ENCODE measurements at places on chromosomes 1 and 21.

- DNase-seq = peak; percentile 68
Measured at GRCh38 chr21:42039911-42040351, 29.8 kb upstream of the ZBTB21 start.

GRCh38 chr1:32247983-32248889 is 1.2 kb downstream of the FAM167B start:
- peak; percentile 62 for DNase-seq

DNA sequence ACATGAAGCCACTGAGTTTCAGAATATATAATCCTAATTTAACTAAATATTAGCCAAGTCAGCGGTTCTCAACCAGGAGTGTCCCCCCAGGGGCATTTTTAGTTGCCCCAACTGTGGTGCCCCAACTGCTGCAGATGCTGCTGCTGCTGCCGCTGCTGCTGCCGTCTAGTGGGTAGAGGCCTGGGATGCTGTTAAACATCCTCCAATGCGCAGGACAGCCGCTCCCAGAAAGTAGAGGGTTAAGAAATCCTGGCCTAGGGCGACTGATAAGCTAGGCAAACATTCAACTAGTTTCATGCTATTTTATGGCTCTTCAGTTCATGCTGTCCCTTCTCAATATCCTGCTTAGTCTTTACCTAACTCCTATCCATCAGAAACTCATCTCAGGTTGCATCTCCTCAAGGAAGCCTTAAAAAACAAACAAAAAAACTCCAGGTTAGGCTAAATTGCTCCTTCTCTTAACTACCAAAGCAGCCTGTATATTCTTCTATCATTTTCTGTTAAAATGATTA is 9.9 kb upstream of the DCAF6 start:
- DNase-seq = no peak

DNA sequence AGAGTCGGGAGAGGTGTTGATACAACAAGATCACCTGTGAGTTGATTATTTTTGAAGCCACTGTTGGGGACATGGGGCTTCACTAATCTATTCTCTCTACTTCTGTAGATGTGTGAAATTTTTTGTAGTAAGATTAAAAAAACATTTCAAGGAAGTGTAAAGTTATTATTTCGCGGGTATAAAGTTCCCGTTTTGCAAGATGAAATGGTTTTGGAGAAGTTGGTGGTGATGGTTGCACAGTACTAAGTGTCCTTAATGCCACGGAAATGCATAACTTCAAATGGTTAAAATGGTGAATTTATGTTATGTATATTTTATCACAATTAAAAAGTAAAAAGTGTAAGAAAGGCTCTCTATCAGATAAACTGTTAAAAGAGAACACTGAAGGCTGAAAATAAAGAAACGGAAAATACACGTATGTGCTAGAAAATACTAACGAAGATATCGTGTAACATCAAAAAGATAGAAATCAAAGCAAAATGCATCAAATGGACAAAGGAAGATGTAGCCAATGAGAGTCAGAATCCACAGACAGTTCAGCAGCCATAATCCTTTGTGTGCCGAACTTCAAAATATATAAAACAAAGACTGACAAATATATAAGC is 2.9 kb upstream of the ITGB2 start:
- DNase-seq = no peak

DNA sequence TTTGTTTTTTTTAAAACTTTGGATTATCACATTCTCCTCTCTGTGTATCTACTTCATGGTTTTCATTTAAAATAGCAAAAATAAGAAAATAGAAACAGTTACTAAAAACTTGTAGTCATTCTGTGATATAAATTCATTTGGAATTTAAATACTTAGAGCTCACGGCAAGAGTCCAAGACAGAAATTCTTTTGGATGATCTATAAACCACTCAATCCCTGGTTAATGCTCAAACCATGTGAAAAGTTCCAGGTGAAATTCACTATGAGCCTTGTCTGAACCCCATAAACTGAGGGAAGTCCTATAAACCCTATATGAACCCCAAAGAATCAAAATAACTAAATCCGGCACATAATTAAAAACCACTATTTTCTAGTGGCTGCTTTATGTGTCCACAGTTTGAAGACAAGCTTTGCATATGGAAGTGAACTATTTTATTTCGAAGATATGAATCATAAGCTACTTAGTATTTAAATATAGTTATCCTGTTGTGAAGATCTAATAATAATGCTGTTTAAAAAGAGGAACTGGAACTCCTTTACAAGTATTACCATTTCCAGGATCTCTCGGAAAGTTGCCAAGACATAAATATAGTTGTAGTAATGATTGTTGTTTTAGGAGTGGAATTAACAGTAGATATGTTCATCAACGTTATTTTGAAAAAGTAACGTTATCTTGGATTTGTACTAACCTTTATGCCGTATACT is 163.5 kb downstream of the NFIA start:
- DNase-seq = no peak

DNA sequence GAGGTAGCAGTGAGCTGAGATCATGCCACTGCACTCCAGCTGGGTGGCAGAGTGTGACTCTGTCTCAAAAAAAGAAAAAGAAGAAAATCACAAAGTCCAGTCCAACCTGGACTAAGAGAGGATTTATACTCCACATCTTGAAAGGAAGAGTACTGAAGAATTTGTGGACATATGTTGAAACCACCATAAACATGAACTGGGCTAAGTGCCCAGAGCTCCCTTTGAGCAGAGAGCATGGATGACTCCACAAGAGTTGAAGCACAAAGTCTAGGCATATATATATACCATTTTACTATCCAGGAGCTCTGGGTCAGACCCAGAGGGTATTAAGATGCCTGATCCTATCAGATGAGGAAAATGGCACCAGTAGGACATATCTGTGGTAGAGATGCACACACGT is 86.6 kb downstream of the OMA1 start:
- DNase-seq = no peak

DNA sequence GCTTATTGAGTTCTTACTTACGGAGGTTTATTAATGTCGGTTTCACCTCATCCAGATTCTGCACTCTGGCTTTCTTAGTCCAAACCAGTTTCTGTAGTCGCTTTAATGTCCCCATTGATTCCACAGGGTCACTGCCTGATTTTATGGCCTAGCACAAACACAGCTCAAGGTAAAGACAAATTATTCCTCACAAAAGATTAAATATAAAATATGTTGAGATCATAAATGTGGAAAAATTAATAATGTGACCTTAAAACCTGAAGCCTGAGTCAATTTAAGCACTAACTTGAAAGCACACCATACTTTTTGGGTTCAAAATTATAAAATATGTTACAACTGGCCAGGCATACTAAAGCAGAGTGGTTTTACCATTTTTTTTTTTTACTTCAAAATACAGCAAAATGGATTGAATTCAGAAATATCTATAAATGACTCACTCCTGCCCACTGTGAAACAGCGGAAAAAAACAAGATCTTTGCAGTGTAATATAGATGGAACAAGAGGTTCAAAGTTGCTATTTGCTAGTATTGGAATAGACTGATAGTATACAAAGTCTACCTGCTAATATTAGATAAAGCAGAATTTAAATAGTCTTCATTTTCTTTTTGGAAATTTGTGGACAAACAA is 37.6 kb upstream of the SAMSN1 start:
- no peak for DNase-seq

GRCh38 chr1:204887846-204888245 is 17.2 kb downstream of the NFASC start:
- no peak for DNase-seq

GRCh38 chr1:64550946-64551605 is 81.1 kb downstream of the CACHD1 start:
- no peak for DNase-seq

- no peak for DNase-seq
Measured at GRCh38 chr1:3459051-3459908, 4.8 kb downstream of the ARHGEF16 start.

DNA sequence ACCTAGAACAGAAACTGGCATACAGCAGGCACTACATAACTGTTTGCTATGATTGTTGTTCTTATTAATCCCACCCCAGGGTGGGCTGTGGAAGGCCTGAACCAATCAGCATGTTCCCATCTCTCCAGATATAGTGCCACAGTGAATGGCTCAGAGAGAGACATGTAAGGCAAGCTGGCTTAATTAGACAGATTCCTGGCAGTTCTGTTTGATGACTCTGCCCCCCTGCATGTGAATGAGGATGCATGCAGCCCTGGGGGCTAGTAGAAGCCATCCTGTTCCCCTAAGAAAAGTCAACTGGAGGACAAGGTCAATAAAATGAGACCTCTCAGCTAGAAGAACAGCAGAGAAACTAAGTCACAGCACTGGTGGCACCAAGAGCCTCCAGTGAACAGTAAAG is 130.3 kb downstream of the GLIS1 start:
- DNase-seq = no peak

GRCh38 chr1:232590744-232591082 is 39.2 kb downstream of the SIPA1L2 start:
- no peak for DNase-seq

DNA sequence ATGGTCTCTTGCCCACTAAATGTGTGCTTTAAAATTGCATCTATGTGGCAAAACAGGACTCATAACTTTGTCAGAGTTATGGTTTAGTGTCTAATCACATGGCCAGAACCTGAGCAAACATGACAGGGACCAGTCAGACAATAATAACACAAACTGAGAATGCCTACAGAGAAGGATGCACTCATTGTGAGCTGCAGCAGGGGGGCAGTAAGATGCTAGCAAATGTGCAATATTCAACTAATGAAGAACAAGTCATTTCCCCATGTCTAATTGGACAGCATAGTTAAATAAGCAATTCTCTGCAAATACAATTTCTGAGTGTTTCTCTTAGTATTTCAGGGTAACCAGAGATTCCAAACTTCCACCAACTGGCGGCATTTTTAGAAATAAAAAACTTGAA is 30.8 kb downstream of the SPAG17 start:
- DNase-seq = peak; percentile 3

DNA sequence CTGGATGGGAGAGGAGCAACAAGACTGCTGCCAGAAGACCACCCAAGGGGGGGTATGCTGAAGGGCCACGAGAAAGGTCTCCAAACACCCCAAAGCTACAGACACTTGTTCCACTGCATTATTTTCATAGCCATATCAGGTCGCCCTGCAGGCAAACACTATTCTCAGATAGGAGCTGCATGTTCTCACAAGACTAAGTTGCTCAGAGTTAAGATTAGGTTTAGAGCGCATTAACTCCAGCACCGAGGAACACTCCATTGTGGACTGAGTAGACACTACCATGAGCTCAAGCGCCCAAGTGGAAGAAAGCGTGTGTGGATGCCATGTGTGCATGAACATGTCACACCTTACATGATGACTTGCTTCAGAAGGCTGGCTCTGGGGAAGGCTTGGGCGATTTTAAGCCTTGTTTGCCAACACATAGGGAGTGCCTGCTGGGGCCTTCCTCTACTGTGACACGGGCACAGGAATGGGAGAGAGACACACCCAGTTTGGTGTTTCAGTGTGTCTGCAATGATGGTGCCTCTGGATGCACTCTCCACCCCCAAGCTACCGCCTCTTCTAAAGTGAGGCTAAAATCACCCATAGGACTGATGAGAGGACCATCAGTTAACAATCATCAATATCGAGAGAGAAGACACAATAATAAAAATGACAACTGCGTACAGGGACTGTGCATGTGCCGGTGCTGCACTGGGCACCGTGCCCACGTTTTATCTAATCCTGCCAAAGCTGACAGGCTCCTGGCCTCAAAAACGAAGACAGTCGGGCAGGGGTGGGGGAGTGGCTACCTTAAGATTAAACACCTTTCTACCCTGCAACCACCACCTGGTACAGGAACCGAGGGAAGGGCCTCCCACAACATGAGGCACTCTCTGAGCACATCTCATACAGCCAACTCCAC is 34.9 kb downstream of the SSBP3 start:
- DNase-seq = no peak

DNA sequence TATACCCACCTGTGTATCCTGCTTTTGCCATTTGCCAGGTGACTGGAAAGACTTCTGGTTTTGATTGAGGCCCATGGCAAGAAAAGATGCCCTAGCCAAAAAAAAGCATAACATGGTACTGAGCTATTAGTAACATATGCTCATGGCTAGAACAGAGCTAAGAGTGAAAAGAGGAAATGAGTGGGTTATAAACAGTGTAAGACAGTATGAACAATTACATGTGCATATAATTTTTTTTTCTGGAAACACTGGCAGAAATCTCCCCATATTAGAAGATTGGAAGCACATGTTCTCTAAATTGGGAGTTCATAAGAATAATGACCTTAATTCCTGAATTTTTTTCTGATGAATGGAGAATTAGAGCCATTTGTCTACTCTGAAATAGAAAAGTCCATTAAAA is 41.2 kb upstream of the PDC start:
- DNase-seq = no peak

GRCh38 chr1:65235867-65236805 is 73.2 kb upstream of the DNAJC6 start:
- peak; percentile 35 for DNase-seq

DNA sequence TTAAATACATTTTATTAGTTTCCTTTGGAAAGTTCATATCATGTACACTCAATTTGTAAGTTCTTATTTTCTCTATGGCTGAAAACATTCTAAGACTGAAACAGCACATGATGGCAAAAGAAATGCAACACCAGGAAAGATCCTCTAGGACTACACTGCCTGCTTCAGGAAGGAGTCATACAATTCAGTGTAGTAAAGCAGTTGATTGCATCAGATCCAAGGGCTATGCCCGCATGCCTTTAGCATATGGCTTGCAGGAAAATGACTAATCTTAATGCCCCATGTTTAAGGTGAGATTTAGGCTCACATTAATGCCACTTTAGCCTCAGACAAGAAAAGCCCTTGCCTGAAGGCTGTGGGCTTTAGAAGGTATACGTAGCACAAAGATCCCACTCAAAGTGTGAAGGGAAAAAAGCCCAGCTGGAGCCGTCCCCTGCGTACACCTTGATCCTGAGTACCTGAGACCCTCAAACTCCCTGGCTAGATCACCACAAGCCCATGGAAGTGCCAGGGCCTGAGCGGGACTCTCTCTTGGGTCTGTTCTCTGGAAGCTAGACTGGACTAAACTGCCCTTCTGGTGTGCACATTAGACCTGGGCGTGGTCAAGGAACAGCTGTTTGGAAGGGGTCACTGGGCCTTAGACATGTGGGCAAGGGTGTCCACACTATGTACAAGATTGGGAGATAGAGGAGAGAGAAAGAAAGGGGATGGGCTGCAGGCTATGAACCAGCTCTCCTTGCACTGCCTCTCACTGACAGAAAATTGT is 52.9 kb downstream of the ESRRG start:
- DNase-seq = peak; percentile 4

DNA sequence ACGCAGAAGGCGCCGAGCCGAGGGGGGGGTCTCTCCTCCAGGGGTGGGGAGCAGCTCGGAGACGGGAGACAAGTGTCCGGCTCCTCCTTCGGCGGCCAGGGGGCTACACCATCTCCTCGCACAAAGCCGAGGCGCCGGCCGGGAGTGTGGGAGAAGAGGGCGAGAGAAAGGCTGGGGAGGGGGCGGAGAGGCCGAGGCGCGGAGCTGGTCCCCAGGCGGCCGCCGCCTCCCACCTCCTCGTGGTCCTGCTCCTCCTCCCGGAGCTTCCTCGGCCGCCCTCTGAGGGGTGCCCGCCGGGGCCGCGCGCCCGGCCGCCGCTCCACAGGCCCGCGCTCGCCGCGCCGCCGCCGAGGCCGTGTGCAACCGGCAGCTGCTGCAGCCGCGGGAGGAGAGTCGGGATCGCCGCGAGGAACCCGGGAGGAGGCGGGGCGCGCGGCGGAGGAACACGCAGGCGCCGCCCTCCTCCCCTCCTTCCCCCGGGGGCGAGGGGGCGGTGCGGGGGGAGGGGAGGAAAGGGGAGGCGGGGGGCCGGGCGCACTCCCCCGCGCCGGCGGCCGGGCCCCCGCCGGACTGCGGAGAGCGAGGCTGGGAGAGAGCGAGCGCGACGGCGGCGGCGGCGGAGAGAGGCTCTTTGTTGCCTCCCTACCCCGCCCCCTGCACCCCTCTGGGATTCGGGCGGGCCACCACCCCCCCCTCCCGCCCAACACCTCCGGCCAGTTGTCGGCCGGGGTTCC is at the start of gene ENAH:
TSS of gene ENAH (minus strand) at position 395 of the 734 bp plus-strand sequence. CDS start 433 bp downstream, outside the sequence.
- peak; percentile 85 for DNase-seq

GRCh38 chr1:7535016-7535415 is 236.1 kb upstream of the VAMP3 start:
- no peak for DNase-seq

All from iris pigment epithelial cell (primary cell).